ENCODE measurements at places on chromosomes 2 and 18.

- no peak for DNase-seq
Measured at GRCh38 chr2:95234816-95235215, 27.5 kb downstream of the ZNF892 start.

- no peak for DNase-seq
Measured at GRCh38 chr18:3177902-3178687, 41.7 kb downstream of the MYOM1 start.

DNA sequence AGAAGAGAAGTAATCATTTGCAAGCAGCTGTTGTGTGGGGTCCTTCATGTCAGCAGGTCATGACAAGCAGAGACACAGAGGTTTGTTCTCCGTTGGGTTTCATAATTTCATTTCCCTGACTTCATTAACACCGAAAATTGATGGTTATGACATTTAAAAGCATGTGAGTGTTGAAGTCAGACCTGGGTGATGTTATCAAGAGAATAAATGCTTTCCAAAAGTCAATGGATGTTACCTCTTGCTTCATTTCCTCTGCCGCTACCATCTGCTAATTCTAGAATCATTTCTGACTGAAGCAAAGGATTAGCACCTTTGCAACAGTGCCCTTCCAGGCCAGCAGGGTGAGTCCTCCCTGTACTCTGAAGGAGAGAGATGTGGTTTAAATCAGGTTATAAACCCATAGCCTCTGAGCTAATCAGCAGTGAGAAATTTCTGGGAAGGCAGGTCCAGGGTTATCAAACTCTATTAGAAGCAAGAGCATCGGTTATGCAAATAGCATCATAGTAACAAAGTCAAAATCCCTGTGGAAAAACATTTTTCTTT, 446.2 kb downstream of the PIK3C3 start:
- DNase-seq: peak; percentile 19

GRCh38 chr2:115163572-115163971, 721.1 kb downstream of the DPP10 start:
- DNase-seq: peak; percentile 66

DNA sequence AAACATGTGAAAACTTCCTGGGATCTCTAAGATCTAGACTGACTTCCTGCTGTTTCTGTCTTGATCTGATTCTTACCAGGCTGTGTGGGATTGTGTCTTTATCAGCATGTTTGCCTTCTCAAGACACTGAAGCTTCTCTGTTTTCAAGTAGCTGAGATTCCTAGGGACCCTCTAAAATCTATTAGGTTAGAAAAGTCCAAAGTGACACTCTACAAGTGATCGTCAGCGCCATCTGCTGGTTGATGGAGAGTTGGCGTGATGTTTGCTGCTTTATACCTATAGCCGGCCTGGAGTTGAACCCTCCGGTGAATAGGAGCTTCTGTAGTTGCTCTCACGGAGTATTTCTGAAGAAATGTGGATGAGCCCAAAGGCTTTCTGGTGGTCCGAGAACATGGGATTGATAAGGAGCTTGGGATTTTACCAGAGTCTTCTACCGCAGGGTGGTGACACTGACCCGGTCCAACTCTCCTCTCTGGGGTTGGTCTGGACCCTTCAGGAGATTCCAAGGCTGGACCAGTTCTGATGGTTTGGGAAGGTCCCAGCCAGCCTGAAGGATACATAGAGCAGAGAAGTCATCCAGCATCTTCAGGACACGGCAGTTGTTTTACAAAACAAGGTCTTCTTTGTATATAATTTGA, 96.0 kb upstream of the TTC39C start:
- peak; percentile 76 for DNase-seq

GRCh38 chr18:47788621-47789020, 141.8 kb downstream of the SMAD2 start:
- DNase-seq: no peak

DNA sequence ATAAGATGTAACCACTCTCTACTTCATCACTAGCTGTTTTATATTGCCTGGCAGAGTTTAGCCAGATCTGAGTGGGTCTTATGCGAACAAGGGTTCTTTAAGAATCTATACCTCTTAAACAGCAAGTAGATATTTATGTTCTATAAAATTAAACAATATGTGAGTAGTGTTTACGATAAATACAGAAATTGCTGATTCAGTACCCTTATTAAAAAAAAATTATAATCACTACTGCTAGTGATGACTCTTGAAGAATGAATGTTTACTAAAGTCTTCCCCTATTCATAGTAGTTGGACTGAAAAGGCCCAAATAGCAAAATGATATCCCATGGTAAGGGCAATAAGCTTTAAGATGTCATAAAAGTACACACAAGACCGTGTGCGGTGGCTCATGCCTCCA, 98.7 kb upstream of the DTNB start:
- no peak for DNase-seq

DNA sequence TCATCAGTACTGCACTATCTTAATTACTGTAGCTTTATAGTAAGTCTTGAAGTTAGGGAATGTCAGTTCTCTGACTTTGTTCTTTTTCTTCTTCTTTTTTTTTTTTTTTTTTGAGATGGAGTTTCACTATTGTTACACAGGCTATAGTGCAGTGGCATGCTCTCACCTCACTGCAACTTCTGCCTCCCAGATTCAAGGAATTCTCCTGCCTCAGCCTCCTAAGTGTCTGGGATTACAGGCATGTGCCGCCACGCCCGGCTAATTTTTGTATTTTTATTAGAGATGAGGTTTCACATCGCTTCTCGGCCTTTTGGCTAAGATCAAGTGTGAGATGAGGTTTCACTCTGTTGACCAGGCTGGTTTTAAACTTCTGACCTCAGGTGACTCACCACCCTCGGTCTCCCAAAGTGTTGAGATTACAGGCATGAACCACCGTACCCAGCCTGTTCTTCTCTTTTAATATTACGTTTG, 41.9 kb upstream of the TANC1 start:
- DNase-seq: peak; percentile 22

DNA sequence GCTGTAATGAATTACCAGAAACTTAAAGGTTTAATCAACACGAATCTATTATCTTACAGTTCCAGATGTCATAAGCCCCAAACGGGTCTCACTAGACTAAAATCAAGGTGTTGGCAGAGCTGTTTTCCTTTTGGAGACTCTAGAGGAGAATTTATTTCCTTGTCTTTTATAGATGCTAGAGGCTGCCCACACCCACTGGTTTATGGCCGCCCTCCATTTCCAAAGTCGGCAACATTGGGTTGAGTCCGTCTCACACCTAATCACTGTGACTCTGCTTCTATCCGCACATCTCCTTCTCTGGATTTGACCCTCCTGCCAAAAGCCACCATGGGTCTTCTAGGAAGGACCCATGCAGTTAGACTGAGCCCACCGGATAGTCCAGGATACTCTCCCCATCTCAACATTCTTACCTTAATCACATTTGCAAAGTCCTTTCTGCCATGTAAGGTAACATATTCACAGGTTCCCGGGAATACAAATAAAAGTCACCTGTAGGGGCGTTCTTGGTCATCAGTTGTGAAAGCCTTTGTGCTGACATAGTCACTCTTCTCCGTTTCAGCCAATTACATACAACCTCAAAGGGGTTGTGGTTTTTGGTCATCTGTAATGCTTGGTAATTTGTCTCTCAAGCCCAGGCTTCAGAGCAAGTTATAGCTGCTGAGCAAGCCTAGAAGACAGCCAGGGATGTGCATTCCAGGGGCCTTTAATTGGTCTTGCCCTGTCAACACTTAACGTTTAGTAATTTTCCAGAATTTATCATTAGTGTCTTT, 179.4 kb downstream of the ANTXR1 start:
- DNase-seq: no peak

GRCh38 chr2:3361518-3362389, 15.9 kb downstream of the EIPR1 start:
- no peak for DNase-seq

- DNase-seq: no peak
Measured at GRCh38 chr2:182228741-182229140, 198.1 kb downstream of the PDE1A start.

- no peak for DNase-seq
Measured at GRCh38 chr2:29293830-29294438, 178.7 kb downstream of the CLIP4 start.

Data from WERI-Rb-1 (cell line).